Gastroesophageal sphincter (tissue), 4 donors: ENCODE measurements at places on chromosomes 5 and 9. TPM values are rescaled to one million over a fixed set of nuclear protein-coding genes. Genes with fewer than 3 reads are reported as not detected.

Gene BAAT
- not detected for total RNA-seq

Gene SRP19
- 36.5 TPM for total RNA-seq

Gene IL9
- not detected for total RNA-seq

Gene PIP5KL1
- not detected for total RNA-seq

Gene C5orf34
- total RNA-seq = 1.2 TPM

Gene OTP
- not detected for total RNA-seq

- no peak for ATAC-seq
Observed at GRCh38 chr5:153489611-153490010, 859 bp upstream of the GRIA1 start.

- no peak for ATAC-seq
Observed at GRCh38 chr5:31502506-31502905, 29.4 kb downstream of the DROSHA start.

Gene KIF24
- total RNA-seq = 2.2 TPM

Gene HARS2
- total RNA-seq = 16.0 TPM

Gene NR2F1
- total RNA-seq = 37.8 TPM

GRCh38 chr5:2265341-2265740 lies 382.6 kb upstream of the IRX4 start:
- no peak for ATAC-seq

Gene QRFP
- not detected for total RNA-seq
